T1000 (cell line): ENCODE measurements at places on chromosomes 3 and 15.

DNA sequence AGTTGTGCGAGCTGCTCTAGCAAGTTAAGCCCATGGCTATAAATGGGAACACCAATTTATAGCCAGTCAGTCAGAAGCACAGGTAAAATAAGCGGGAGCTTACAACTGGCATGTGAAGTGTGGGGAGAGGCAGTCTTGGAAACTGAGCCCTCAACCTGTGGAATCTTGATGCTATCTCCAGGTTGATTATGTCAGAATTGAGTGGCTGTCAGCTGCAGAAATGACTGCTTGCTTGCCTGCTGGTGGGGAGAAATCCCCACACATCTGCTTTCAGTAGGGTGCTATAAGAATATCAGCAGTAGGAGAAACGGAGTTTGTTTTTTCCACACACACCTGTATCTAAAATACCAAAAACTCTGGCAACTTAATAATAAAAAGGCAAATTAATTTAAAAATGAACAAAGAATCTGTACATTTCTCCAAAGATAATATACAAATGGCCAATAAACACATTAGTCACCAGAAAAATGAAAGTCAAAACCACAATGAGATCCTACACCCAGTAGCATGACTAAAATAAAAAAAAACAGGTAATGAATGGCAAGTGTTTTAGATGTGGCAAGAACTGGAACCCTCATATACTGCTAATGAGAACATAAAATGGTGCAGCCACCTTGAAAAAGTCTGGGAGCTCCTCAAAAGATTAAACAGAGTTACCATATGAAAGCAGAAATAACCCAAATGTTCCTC lies 26.0 kb upstream of the MAP4 start:
- DNase-seq: no peak

DNA sequence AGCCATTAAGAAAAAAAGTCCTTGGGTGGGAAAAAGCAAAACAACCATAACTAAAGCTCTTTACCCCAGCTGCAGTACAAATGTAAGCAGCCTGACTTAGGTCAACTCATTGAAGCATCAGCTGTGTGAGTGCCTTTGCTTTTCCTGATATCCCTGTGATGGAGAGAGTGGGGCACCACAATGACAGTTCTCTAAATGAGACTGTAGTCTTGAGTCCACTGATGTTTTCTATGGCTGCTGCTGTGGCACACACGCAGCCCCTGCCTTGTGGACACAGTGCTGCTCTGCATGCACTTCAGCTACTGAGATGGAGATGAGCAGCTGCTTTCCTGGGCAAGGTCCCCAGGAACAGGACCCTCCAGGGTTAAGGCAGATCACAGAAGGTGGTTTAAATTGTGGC lies 173.2 kb downstream of the KCNAB1 start:
- no peak for DNase-seq

GRCh38 chr3:51500632-51501131 lies 867 bp upstream of the DCAF1 start:
- DNase-seq: no peak

DNA sequence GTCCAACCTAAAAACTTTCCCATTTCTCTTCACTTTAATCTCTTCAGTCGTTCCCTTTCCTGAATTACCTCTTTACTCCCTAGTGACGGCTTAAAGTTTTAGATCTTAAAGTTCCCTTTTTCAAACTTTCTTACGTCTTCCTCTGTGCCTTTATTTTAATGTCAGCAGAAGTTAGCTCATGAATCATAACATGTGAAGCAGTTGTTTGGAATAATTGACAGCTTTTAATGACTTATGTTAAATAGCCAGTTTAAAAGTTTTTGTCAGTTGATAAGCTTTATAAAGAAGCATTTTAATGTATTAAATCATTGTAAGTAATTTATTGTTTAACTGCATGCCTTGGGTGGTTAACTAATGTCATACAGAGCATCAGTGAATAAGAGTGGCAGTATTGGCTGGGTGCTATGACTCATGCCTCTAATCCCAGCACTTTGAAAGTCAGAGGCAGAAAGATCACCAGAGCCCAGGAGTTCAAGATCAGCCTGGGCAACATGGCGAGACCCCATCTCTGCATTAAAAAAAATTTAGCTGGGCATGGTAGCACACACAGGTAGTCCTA lies 33.9 kb downstream of the PIK3CA start:
- DNase-seq: no peak

GRCh38 chr15:70767667-70768066 lies 4.3 kb upstream of the UACA start:
- DNase-seq: no peak

GRCh38 chr3:13186435-13186815 lies 113.2 kb upstream of the IQSEC1 start:
- no peak for DNase-seq

DNA sequence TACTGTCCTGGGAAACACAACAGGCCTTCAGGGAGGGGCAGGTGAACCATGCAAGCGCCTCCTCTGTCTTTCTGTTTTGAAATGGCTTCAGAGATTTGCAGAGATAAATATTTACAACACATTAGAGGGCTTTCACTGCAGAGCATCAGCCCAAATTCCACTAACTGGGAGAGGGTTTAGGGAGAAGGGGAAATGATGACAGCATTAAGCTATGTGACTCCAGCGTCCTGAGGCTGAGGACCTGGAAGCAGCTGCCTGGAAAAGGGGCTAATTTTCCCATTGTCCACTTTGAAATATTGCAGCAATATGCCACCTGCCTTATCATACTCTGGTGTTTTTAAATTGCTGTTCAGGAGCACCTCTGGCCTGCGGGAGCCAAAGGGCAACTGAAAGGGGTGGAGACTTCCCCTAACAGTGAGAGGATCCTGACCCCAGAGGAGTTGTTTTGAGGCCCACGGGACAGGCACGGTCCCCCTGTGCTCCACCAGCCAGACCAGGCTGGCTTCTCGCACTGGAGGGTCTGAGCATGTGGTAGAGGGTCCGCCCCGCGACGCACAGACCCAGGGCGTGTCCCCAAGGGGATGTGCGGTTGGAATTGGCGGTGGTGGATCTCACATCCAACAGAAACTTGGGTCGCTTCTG lies 110.6 kb downstream of the XXYLT1 start:
- no peak for DNase-seq

DNA sequence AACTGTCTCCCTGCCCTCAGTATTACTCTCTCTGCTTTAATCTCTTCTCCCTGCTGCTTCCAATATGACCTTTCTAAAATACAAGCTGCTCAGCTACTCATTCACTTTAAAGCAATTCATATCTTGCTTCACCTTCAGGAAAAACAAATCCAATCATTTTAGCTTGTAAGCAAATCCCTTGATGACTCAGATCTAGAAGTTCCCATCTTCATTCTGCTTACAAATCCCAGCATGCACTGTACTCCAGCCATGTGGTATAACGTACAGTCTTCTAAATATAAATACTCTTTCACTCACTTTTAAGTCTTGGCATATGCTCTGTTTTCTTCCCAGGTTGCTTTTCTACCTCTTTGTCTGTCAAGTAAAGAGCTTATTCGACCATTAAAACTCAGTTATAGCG lies 1009.1 kb upstream of the SEMA6D start:
- DNase-seq: no peak

DNA sequence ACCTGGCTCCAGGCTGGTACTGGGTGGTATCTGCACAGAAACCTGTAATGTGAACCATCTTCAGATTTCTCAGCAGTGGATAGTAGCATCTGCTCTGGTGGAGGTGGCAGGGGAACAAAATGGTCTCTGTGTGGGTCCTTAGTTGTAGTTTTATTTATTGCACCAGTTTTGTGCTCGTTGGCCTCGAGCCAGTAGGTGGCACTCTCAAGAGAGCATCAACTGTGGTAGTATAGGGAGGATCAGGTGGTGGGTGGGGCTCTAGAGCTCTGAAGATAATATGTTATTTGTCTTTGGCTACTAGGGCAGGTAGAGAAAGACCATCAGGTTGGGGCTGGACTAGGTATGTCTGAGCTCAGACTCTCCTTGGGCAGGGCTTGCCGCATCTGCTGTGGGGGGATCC lies 254.0 kb upstream of the GPR149 start:
- DNase-seq: no peak

DNA sequence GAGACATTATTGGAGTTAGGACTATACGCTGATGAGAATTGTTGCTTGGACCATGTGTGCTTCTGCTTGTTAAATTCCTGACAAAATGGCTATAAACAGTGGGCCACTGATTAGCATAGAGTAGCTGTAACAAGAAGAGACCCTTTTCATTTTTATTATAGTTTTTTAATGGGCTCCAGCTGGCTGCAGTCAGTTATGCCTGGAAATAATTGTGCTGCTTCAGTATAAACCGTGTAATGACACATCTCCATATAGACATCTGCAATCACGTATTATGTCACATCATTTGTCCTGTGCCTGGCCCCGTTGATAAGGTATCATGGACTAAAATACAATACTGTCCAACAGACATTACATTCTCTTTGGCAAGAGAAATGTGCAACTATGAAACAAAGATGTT lies 50.9 kb downstream of the ARPP21 start:
- DNase-seq: no peak
